Anterior cingulate cortex (tissue), 58 donors: ENCODE measurements at places on chromosomes 7 and 10.

DNA sequence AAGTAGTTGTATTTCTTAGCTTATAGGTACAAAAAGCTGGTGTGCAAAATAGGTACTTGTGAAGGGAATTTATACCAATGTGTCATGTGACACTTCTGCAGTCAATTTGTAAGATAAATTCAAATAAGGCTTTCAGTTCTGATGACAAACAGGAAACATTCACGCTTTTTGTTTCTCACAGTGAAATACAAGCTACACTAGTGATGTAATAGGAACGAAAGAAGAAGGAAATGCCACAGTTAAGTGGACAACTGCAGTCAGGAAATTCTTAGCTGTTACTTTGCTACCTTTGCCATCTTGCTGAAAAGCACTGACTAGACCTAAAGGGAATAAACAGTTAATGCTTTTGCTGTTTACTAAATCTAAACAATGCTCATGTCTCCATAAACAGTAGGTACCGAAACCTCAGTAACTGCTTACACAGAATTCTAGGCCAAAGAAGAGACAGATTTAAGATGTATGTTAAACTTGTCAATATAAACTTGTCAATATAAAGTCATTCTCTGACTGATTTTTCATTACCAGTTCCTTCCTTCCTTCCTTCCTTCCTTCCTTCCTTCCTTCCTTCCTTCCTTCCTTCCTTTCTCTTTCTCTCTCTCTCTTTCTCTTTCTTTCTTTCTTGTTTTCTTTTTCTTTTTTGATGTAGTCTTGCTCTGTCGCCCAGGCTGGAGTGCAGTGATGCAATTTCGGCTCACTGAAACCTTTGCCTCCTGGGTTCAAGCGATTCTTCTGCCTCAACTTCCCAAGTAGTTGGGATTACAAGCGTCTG, 10.1 kb downstream of the OTUD1 start:
- DNase-seq: no peak

DNA sequence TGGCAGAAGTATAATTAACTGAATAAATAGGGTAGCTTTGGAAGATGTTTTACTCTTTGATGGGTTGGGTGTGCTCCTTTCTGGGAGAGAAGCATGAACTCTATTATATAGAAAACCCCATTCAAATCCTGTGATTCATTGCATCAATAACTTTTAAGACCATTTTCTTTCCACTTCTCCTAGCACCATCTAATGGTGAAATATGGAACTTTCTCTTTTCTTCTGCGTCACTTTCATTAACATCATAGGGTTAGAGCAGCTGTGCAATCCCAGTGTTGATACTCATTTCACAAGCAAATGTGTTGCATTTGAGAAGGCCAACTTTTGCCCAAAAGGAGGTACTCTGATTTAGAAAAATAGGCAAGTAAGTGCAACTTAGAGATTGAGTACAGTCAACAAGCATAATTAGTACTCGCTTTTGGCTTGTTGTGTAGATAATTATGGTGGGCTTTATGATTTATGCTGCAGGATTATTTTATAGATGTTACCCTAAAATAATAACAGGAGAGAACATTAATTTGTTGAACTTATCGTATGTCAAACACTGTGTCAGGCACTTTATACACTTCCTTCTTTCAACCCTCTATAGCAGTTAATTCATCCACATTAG, 92.9 kb downstream of the CPED1 start:
- no peak for DNase-seq

GRCh38 chr7:158329686-158330085, 257.9 kb downstream of the PTPRN2 start:
- no peak for DNase-seq

GRCh38 chr7:24864214-24864817, 107.1 kb upstream of the GSDME start:
- DNase-seq: no peak

DNA sequence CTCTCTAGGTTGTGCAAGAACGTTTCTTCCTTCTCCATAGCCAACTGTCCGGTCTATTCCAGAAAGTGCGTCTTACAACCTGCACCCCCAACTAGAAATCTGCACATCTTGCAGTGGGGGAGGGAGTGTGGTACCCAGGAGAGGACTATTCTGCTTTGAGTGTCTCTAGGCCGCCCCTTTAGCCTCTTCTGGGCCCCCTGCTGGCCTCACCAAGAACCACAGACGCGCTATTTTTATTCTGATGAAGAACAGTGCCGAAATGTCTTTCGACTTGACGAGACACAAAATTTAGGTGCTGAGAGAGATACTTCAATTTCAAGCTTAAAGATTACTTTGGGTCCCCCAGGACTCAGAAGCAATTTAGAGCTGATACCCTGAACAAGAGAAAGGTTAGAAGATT, 1.0 kb downstream of the CNPY1 start:
- DNase-seq: no peak

- no peak for DNase-seq
Measured at GRCh38 chr7:8923164-8923806, 489.9 kb downstream of the NXPH1 start.

- DNase-seq: no peak
Measured at GRCh38 chr7:35874886-35875285, 74.0 kb downstream of the SEPTIN7 start.

GRCh38 chr7:142112086-142112485, 568 bp downstream of the MGAM2 start:
- no peak for DNase-seq

DNA sequence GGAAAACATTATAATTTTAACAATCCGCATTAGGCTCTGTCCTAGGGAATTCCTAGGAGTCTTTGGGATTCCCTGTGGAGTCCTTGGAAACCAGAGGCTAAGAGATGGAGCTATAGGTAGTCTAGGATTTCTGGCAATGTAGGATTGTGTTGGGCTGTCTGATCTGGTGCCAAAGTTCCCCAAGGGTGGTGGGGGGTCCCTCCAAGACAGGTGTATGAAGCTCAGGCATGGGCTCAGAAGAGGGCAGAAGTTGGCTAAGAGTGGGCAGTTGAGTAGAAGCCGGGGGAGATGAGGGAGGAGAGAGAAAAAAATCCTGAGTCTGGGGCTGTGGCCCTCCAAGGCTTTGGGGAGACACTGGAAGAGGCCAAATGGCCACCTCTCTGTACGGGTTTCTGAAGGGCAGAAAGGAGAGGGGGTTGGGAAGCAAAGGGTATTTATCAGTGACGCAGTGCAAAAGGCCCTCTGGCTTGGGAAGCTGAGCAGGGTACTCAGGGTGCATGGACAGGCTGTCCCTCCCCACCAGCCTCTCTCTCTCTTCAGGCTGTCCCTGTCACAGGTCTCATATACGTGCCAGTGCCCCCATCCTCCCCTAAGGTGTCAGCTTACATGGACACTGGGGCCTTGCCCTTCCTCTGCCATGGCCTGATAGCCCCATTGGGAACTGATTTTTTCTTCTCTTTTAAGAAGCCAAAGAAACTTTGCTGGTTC, 929 bp downstream of the HOXA6 start:
- DNase-seq: no peak

- DNase-seq: no peak
Measured at GRCh38 chr10:124043310-124044142, 49.9 kb downstream of the CHST15 start.

DNA sequence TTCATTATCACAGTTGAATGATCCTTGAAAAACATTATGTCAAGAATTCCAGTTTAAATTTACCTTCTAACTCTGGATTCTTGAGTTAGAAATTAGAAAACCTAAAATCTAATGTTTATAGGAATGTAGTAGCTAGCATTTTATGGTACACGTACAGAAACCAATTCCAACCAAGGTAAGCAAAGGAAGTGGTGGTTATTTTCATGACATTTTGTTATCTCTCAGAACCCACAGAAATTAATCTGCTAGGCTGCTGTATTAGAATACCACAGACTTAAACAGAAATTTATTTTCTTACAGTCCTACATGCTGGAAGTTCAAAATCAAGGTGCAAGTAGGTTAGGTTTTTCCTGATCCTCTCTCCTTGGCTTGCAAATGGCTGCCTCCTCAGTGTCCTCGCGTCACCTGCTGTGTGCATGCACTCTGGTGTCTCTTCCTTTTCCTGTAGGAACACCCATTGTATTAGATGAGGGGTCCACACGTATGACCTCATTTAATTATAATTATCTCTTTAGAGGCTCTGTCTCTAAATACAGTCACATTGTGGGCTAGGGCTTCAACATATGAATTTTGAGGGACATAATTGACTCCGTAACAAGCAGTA, 8.5 kb upstream of the CSTF2T start:
- DNase-seq: no peak

DNA sequence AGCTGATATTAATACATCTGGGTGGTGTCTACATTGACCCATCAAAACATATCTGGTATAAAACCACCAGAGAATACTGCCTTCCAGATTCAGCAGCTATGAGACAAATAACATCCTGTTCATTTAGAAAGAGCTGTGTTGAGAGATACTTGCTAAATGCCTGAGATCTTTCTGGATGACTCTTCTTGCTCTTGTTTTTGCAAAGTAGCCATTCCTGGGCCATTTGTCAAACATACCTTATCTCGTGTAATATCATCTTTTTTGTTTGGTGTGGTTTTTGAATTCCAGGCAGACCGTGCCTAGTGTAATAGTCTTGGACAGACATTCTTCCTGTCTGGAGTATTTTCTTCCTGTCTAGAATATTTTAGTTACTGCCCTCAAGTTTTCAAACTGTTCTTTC, 74.7 kb upstream of the PRR15 start:
- DNase-seq: no peak

GRCh38 chr7:7505915-7506314, 29.8 kb downstream of the COL28A1 start:
- DNase-seq: no peak

DNA sequence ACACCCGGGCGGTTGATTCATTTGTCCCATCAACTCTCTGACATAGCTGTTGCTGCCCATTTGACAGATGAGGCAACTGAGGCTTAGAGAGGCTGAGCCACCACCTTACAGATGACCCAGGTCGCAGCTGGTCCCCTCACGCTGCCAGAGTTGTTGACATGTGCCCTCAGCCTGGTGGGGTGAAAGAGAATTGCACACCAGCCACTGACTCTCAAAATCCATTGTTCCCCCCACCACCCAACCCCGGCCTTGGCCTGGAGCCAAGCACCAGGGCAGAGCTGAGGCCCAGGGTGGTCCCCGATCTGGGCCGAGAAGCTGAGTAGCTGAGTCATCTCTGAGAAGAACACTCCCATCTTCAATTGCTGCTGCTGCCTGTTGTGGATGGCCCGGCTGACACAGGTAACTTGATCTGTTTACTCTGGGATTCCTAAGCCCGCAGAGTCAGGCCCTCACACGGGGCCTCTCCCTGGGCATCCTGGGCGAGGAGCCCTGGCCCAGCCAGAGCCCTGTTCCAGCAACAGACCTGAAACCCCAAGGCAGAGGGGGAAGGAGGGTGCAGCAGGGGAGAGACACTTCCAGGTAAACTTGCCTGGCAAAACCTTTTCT, 27.5 kb downstream of the PVRIG start:
- DNase-seq: no peak

DNA sequence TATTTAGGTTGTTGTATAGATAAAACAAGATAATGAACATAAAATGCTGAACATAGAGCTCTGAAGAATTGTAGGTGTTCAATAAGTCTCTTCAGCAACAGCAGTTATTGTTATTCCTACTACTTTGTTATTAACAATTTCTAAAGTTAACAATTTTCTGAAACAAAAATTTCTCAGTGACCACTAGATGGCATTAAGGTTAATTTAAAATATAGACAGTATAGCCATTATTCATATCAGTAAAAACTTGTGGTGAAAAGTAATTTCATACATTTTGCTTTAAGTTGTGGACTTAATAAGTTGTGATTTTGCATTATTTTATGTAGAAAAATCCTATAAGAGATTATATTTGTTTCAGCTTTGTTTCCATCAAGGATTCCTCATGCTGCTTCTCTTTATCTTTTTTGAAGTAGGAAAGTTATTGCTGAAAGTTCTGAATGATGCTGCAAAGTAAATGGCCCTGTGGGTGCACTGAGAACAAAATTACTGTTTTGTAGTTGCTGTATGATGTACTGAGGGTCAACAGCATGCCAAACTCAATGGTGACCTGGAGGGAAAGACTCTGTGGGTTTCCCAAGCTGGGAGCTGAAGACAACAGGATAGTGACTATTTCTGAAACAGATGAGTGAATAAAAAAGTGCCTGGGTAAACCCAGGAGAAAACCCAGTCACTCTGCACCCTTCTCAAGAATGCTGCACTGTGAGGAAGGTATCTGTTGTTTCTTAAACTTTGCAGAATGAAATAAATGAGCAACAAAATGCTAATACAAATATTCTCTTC, 253.6 kb downstream of the KIF20B start:
- no peak for DNase-seq

DNA sequence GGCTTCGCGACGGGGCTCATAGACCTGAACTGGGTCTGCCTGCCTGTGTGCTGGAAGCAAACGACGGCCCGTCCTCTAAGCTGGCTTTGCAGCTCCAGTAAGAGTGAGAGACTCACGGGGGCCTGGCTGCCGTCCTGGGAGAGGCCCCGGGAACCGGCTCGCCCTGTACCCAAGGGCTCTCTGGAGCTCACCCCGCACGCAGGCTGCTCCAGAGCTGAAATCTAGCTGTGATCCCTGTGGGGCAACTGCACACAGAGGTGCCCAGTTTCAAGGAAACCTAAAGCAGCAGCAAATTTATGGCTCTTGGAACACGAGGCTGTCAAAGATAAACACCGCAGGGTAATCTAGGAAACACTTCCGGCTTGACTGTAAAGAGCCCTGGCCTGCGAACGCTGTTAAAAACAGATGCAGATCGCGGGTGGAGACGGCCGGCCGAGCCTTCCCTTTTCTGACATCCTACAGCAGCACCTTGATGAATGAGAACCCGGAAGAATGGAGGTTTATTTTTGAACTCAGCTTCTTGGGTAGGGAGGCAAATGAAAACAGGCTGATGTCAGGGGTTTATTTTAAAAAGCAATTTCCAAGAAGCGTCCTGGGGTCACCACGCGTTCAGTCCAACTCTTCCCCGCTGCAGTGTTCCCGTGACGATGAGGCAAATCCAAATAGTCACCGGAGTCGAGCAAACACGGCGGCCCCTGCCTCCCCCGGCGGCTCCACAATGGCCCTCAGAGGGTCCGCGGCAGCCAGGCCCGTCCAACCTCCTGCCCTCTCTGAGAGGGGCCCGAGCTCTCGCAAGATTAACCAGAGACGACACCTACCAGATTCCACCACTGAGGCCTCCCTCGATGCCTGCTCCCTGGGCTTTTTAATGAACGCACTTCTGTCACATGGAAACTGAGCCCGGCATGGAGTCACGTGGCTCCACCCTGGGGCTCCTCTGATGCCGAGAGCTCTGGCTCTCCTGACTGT, 29.6 kb downstream of the AMZ1 start:
- no peak for DNase-seq

- DNase-seq: no peak
Measured at GRCh38 chr10:14241196-14241595, 89.5 kb downstream of the FRMD4A start.
